Activated gamma-delta T cell treated with Interleukin-2 at 50 U/mL for 16 hours (primary cell): ENCODE measurements at places on chromosomes 1 and 21.

DNA sequence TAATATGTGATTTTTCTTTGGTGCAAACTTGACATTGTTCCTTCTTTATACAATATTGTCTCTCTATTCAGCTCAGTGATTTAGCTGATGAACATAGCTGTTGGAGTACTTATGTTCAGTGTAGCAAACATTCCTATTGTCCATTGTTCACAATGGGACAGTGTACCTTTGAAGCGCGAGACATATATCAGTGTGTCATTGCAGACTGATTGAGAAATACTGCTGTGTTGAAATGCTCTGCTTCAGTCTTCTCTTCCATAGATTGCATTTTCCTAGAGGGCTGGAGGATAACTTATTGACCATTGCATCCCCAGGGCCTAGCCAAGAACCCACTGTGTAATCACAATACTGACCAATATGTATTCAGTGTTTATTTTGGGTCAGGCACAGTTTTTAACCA lies 46.5 kb downstream of the HLX start:
- DNase-seq = no peak

GRCh38 chr1:21834094-21834493 lies 22.0 kb downstream of the LDLRAD2 start:
- no peak for DNase-seq

DNA sequence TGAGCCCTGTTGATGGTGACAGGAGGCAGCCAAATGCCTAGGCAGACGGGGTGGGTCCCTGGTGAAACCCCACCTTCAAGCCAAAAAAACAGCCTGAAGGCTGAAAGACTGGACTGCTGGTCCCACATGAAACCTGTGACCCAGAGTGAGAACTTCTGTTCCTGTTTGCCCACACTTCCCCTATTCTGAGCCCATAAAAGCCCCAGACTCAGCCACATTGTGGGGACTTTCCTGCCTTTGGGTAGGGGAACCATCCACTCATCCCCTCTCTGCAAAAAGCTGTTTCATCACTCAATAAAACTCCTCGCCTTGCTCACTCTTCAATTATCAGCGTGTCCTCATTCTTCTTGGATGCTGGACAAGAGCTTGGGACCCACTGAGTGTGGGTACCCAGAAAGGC lies 25.2 kb downstream of the HTR6 start:
- no peak for DNase-seq

- DNase-seq = no peak
These were observed 70.0 kb upstream of the AJAP1 start for GRCh38 chr1:4584449-4584848.

DNA sequence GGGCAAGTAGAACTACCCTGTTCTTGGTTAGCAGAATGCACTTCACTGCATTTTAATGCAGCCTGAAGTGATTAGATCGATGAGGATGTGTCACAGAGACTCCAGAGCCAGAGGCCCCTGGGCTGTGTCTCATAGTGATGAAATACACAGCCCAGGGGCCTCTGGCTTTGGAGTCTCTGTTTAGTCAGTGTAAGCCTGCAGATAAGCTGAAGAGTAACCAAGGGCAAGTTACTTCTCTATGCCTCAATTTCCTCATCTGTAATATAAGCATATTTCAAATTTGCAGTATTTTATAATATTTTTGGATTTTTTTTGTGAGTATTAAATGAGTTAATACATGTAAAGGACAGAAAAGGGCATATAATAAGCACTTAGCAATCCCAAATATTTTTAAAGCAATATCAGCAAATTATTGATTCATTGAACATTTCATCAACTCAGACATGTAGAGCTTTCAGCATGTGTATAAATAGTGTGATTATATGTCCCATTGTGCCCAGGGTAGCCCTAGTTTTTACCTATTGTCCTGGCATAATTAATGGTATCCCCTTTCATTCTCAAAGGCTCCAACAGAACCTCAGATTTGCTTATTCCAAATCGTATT lies 23.6 kb upstream of the APOBEC4 start:
- DNase-seq = no peak

DNA sequence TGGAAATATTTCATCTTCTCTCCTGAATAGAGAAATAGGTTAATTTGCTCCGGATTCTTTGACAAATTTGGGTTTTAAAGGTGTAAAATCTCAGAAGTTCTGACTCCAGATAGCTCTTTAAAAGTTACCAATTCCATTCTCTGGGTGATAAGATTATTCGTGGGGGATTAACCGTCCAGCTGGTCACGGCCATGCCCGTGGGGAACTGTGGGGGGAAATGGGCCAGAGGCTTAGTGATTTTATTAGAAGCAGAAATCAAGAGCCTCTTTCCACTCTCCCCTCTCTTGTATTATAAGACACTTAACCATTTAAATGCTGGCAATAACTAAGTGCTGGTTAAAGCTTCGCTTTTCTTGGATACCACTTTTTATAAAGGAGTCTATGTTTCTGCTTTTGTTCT lies 376.4 kb upstream of the KAZN start:
- DNase-seq = no peak

- no peak for DNase-seq
These were observed 276.4 kb downstream of the SPATA17 start for GRCh38 chr1:217907504-217907903.

- no peak for DNase-seq
These were observed 202.7 kb upstream of the FOXD3 start for GRCh38 chr1:63119575-63120155.

DNA sequence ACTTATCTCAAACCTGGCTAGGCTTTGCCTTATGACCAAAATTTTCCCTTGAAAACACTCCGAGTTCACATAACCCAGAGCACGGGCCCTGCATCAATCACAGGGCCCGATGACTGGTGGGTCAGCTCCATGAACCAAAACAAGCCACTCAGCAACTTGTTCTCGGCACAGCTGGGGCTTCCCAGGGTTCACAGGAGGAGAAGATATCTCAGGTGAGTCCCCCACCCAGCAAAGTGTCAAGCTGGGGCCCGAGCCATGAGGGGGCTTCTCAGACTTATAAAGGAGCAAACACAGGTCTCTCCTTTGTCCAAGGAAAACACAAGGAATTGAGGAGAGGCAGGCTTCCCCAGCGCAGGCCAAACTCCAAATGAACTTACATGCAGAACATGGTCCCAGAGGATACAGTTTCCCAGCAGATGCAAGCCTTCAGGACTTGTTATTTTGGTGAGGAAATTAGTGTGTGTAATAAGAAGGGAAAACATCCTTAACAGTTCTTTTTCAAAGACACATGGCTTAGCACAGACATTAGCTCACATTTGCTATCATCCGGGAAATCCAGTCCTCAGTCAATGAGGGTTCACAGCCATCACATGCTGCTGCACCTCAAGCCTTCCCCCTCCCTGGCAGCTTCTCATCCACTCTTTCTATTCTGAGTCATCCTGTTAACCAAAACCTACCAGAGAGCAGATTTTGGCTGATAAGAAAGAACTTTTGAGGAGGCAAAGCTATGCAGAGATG lies 98.1 kb upstream of the NFIA start:
- no peak for DNase-seq

DNA sequence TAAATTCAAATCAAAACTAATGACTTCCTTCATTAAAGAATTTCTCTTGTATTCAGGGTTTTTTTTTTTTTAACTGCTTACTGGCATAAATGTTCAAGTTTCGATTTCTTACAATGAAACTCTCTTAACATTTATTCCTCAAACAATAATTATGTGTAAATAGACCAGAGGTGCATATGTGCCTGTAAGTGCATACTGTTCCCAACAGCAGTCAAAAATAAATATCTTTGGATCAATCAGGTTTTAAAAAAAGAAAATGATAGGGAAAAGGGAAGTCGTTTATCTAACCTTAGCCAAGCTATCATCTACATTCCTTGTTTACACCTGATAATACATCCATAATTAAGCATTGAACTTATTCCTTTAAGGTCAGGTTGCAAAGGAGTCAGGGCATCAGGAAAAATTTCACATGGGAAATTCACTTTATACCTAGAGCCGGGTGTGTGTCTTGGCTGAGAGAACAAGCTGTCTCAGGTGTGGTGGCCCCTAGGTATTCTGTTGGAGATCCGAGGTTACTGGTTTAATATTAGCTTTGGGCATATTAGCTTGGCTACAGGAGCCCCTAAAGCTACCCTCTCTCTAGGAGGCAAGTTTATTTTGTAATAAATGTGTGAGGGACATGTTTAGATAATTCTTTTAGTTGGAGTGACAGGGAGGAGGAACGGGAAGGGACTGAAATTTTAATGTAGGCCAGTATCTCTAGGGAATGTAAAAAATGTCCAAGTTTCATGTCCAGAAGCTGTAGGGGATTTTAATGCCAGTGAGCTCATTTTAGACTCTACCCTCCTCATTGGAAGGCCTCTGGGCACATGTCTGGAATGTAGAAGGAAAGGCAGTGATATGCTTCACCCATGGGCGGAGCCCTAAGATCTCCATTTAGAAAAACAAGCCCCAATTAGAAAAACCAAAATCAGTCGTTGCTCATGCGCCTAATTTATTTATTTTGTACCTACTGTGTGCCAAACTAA lies 327.9 kb upstream of the PROX1 start:
- no peak for DNase-seq

DNA sequence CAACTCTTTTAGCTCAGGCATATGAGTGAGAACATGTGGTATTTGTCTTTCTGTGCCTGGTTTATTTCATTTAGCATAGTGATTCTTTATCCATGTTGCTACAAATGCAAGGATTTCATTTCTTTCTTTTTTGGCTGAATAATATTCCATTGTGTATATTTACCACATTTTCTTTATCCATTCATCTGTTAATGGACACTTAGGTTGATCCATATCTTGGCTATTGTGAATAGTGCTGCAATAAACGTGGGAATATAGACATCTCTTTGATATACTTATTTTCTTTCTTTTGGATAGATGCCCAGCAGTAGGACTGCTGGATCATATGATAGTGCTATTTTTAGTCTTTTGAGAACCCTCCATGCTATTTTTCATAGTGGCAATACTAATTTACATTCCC lies 30.8 kb downstream of the ASB17 start:
- no peak for DNase-seq

DNA sequence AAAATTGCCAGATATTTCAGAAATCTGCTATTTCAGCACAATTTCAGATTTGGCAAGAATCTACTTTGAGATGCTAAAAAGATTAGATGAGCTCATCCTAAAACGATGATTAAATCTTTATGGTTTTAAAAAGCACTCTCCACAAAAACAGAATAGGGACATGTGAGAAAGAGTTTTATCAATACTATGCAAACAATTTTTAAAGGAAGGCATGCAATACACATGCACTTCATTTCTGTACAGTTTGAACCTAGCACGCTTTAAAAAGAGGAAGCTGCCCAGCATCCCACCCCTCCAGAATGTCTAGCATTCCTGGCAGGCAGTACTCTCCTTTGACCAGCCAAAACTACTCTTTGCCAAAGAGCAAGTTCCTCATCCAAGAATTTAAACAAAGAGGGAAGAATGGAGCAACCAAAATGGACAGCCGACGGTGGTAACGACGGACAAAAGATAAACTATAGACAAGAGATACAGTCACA lies 1.3 kb downstream of the ARHGAP29 start:
- DNase-seq = no peak

DNA sequence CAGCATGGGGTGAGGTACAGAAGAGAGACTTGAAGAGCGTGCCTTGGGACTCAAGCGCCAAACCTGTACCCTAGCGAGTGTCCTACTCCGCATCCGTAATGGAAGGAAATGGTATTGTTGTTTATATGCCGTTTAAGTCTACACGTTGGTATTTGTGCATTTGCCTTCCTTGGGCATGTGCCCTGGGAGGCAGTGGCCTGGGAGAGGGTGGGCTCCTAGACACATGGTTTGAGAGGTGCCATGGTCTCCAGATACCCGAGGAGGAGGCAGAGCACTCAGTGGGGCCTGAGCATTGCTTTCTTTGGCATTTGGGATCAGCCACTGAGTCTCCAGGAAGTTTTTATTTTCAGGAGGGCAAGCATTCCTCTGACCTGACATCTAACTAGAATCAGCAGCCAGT lies 6.5 kb downstream of the ZNF672 start:
- DNase-seq = no peak

- DNase-seq = no peak
These were observed 15.6 kb downstream of the TGFBR3 start for GRCh38 chr1:91870322-91870721.

- DNase-seq = no peak
These were observed 90.6 kb upstream of the USP24 start for GRCh38 chr1:55305735-55306134.

GRCh38 chr1:7853684-7854026 lies 790 bp upstream of the UTS2 start:
- no peak for DNase-seq

- no peak for DNase-seq
These were observed 200.8 kb upstream of the ST6GALNAC5 start for GRCh38 chr1:76666499-76666898.

DNA sequence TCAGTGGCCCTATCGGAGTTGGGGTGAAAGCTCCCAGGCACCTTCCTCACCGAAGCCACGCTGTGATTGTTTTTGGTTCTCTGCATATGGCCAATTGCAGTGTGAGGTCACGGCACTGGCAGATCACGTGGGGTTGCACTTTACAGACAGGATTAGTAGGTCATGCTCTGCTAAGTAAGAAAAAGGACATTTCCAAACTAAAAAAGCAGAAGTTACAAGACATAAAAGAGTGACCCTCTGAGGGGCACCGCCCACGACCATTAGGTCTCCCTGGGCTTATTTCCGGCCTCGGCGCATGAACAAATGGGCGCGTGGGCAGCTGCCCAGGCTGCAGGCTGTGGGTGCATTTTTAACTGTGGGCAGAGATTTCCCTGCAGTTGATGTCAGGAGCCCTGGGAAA lies 2.0 kb downstream of the CAPN9 start:
- DNase-seq = no peak

DNA sequence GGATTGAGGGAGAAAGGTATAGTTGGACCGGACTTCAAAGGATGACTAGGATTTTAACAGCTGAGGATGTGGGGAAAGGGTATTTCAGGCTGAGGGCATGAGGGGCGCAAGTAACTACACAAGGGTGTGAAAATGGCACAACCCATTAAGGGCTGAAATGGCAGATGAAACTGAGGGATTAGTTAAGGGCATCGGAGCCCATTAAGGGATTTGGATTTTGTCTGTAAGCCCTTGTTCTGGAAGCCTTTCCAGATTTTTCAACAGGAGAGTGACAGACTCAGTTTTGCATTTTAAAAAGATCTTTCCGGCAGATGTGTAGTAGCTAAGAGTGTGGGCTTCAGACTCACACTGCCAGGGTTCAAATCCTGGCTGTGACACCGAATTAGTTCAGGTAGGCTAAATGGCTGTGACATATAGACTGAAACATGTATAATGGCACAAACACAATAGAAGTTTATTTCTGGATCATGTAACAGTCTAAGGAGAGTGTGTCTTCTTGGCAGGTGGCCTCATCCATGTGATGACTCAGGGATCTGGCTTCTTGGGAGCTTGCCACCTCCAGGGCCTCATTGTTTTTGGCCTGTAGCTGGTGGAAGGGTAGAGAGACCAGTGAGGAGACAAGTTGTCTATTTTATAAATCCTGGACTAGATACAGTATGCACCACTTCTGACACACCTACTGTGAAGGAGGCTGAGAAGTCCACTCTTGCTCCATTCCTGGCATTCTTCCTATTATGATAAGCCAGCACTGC lies 49.6 kb downstream of the UBE2T start:
- DNase-seq = no peak

DNA sequence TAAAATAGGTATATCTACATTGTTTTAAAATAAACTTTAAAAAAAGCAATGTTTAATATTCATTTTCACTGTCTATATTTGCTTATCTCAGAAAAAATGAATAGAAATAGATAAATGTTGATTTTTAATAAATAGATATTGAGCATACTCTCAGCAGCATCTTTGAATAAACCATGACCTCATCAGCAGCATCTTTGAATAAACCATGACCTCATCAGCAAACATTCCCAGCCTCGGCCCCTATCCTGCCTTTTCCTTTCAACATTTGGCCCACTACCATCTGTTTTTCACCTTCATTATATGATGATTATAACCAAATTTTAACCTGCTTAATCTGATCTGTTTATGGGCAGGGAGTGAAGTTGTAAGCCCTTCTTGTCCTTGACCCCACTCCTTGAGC lies 148.7 kb upstream of the SAMSN1 start:
- DNase-seq = no peak
